ENCODE measurements at places on chromosomes 4 and X.

DNA sequence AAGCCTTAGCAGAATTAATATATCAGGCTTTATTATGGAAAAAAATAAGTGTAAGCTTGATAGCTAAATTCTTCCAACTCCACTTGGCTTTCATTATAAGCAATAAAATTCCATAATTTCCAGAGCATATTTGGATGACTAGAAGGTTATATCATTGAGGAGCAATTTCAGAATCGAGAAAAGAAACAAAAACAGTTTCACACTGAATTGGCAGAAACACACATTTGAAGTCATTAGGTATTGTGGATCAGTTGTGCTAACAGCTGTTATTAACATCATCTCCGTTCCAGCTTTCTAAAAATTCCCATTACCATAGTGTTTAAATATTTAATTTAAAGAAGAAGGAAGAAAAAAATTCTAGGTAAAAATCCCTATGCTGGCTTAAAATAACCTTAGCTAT lies 92.6 kb downstream of the ANTXR2 start:
- DNase-seq, result no peak

GRCh38 chr4:162909952-162910351 lies 256.7 kb downstream of the NAF1 start:
- DNase-seq, result no peak

DNA sequence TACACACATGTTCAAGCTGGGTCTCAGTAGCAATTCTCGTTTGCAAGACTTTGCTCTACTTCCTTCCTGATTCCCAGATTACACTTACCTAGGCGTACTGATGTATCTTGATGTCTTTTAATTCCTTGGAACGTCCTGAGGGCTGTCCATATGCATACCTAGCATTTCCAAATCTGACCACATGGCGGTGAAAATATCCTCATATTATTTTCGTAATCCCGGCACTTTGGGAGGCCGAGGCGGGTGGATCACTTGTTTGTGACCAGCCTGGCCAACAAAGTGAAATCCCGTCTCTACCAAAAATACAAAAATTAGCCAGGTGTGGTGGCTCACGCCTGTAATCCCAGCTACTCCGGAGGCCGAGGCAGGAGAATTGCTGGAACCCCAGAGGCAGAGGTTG lies 1786.3 kb upstream of the TENM3 start:
- DNase-seq, result no peak

DNA sequence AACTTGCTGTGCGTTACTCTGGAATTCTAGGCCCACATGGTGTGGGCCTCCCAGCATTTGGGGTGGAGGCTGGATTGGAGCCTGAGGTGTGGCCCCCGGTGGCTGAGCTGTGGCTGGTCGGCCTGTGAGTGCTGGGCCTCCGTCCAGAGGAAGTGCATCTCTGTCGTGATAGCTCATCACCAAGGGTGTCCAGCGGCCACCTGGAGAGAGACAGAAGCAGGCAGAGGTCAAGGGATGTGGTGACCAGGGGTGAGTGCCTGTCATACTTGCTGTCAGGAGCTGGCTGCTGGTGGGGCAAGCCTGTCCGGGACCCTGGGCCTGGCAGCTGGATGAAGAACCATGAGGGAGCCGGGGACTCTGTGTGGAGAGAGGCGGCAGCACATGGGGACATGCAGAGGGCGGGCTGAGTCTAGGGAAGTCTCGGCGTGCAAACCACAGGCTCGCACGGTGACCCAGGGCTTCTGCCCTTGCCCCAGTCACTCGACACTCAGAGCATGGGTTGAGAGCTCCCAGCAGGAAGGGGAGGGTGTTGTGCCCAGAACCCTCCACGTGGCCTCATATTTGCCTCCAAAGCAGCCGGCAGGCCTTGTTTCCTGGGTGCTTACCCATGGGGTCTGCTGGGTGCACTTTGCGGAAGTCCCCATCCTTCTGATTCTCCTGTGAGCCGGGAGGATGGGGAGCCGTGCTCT lies 6.2 kb downstream of the SORCS2 start:
- no peak for DNase-seq

GRCh38 chrX:32708542-32708941 lies 502.8 kb downstream of the DMD start:
- DNase-seq, result no peak

GRCh38 chr4:125750828-125751466 lies 436.2 kb downstream of the FAT4 start:
- DNase-seq, result peak; percentile 8

DNA sequence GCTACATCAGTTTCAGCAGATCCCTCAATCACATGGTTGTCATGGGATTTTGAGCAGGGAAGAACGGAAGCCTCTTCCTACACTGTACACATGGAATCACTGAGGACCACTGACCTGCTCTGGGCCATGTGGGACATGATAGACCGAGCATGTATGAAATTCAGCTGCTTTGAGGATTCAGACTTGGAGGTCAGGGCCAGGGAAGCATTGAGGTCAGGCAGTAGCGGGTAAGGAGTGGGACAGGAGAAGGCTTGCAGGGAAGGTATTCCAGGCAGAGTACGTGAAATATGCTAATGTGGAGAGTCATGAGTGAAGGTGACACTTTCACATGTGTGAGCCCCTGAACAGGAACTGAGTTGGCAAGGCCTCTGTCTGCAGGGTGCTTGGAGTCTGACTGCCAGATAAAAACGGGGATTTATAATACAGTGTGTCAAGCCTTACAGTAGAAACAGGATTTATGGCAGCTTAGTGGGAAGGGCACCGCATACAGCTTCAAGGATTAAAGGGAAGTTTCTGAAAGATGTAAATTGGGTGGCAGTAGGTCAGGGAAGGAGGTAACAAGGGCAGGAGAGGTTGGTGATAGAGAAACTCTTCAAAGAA lies 111.7 kb downstream of the STK32B start:
- DNase-seq, result no peak

- DNase-seq, result no peak
These were observed 27.0 kb upstream of the PROM1 start for GRCh38 chr4:16110661-16111290.

DNA sequence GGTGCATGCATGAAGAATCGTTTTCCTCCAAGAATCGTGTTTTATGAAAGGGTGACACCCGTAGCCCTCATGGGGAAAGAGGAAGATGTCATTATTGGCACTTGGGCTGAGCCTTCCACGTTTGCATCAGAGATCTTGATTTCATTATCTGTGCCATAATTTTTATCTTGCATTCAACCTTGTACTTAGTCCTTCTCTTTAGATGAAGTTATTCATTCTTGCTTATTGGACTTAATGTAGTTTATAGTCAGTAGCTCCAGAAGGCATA lies 66.8 kb downstream of the GAB1 start:
- DNase-seq, result no peak

DNA sequence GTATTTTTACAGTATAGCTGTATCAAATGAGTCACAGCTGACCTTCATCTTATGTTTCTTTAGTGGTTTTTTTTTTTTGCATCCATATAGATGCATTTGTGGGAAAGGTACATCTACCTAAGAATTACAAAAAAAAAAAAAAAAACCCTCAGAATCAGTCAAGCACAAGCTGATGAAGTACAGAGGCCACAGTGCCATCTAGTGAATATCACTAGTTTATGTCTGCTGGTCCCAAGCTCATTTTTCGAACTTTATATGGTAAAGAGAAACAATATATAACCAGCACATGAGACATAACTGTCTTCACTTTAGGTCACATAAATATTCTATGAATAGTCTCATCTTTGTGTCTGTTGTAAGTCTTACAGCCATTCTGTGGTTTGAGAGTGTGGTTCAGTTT lies 220.1 kb downstream of the DLG3 start:
- DNase-seq, result peak; percentile 13

GRCh38 chr4:181874602-181875001 lies 368.6 kb upstream of the TENM3 start:
- DNase-seq, result no peak

- peak; percentile 31 for DNase-seq
These were observed 185.4 kb downstream of the OR13H1 start for GRCh38 chrX:131729295-131729694.

DNA sequence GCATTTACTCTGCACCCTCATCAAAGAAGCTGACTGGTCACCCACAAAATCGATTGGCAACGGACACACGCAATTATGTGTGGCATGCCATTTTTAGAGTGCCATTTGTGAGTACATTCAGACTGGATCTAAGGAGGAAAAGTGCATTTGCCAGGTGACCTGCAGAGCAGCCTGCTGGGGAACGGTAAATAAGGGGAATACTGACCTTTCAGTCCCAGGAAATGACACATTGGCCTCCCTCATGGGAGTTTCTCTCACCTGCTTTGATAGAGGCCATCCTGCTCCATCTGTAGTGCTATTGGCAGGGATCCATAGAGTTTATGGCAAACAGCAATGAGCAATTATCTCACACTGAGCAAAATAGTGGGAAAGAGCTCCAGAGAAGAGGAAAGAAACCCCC lies 127.8 kb downstream of the DDX53 start:
- DNase-seq, result no peak

DNA sequence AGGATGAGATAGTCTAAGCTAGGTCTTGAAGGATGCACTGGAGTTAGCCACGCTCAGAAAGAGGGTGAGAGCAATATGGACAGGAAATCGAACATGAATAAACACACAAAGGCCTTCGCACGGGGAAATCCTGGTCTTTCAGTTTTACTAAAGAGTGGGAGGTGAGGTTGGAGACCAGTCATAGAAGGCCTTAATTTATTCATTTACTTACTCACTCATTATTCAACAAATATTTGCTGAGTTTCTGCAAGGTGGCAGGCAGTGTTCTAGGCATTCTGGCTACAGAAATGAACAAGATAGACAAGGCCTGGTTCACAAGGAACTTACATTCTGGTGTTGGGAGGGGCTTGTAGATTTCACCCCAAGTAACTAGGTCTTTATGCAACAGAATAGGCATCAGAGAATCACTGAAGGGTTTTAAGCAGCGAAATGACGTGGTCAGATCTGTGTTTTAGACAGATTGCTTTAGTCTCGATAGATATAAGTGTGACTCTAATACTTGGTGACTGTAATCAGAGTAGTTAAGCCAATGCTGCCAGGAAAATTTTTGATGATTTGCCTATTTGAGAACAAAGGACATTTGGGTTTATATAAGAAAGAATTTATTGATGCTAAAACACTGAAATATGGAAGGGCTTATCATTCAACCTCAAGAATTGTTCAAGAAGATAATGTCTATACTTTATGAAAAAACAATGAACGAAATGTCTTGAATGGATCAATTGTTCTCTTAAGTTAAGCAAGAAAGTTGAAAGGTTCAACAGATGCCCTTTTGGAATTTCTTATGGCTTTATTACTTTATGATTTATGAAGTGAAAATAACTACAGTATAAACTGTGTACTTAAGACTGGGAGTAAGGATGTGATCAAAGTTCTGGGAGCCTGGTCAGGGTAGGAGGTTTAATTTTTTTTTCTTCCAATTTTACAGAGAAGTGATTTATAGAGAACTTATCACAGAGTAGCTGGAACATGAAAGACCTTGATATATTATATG lies 184.4 kb upstream of the CASK start:
- no peak for DNase-seq
